Myocyte (in vitro differentiated cells): ENCODE measurements at places on chromosomes 6 and 20.

DNA sequence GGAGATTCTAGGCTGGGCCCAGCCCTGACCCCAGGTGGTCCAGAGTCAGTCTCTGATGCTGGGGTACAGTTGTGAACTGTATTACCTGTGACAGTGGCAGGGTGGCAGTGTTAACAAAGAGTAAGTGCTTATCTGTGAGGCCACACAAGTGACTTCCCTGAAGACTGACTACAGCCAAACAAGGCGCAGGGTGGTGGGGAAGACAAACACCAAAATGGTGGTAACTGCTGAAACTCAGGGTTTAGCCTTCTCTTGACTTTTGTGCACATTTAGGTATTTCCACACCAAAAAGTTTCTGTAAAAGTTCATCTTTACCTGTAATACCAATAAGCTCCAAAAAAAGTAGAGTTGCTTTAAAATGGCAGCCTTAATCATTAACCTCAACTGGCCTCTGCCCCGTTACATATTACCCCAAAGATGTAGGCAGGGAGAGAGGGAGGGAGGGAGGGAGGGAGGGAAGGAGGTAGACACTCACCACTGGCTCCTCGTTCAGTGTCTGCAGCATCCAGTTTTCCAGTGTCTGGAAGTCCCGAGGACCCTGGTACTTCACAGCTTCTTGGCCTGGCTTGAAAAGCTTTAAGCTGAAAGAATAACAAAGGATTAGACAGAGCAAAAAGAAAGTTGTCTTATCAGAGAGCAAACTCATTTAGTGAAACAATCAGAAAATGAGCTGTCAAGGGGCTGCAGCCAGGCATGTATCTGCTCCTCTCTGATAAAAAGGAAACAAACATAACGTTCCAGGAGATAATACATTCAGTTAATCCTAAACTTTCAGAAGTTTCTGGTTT, 11.3 kb downstream of the TXNDC5 start:
- no peak for DNase-seq

- no peak for DNase-seq
Measured at GRCh38 chr6:3412779-3413500, 43.9 kb downstream of the SLC22A23 start.

GRCh38 chr6:26531897-26532296, 6.3 kb upstream of the HMGN4 start:
- DNase-seq, result no peak

GRCh38 chr6:62296541-62296940, 10.5 kb upstream of the KHDRBS2 start:
- no peak for DNase-seq

DNA sequence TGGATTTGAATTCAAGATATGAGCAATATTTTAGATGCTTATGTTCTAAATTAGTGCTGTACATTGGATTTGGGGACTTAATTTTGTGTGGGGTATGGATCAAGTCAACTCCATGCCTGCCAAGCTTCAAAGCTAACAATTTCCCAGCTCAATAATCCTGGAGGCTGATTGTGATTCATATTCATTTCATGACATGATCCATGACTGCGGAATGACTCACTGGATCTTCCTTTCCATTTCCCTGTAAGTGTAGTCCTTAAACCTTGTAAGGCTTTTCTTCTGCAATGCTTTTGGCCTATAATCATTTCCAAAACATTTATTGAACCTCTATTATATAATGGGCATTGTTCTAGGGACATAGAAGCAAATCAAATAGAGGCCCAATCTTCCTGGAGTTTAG, 44.7 kb upstream of the CCN2 start:
- DNase-seq, result peak; percentile 70

GRCh38 chr6:133456944-133457343, 215.8 kb downstream of the EYA4 start:
- no peak for DNase-seq

DNA sequence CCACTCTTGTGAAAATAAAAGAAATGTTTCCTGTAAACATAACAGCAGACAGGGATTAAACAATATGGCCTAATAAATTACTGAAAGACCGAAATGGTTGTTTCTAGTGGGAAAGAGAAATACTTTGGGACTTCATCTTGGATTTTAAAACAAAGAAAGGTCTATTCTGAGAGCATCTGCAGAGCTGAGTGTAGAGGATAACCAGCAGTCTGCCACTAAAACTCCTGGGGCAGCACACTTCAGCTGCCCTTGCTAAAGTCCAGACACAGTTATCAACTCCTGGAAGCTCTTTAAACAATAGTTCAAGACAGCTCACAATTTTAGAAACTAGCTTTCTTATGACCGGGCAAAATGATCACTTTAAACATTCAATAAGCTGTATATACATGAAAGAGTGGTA, 38.6 kb downstream of the AKIRIN2 start:
- peak; percentile 20 for DNase-seq

DNA sequence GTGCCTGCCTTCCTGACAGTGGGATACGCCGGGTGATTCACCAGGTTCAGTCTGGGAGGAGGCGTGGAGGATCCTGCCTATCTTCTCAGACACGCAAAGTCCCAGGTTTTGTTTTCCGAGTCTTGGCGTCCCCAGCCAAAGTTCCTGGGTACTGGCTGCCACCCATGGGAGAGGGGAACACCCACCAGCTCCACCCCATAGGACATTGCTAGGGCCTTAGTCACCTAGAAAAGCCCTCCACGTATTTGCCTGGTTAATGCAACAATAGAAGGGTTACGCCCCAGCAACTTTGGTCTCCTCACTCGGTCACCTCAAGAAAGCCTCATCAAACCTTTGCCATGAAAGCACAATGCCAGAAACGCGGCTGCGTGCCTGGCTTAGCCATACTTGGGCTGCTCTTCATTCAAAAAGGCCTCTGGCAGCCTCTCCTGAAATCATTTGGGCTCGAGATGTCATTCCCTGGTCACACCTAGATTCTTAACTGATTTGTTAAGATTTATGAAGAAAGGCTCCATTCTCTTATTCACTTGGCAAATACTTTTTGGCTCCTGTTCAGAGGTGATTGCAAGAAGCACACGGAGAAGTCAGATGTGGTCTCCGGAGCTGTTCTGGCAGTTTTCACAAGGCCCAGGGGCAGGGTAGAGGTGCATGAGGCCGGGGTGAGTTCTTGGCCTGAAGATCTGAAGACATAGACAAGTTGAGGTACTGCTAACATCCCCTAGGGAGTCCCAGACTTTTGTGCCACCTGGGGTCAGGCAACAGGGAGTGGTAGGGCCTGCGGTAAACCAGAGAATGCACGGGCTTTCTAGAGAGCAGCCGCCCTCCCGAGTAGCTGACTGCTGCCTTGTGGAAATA, 35.5 kb upstream of the ZNF133 start:
- DNase-seq, result no peak

DNA sequence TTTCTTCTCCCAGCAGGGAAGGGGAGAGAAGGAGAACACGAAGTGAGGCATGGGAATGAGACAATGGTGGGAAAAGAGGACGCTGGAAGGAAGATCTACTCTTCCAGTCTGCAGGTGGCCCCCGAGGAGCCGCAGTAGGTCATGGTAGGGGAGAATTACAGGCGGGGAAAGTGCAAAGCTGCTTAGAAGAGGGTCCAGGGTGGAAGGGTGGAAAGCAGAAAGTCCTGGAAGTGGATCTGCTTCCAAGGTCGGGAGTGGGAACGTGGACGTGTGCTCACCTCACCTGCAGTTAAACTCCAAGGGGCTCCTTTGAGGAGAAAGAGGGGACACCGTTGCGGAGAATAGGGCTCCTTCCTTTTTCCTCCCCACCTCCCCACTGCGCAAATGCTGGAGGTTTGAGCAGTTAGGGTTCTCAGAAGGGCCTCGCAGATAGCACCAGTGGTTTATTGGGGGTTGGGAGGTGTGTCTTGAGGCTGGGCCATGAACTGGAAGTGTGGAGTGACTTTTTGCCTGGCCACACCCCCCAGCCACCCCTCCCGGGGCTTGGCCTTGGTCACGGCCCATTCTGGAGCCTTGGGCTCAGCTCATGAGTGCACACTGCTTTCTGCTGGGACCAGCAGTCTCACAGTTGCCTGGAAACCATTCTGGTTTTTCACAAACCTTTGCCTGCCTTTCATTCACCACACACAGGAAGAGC, 100.4 kb upstream of the MLN start:
- no peak for DNase-seq

- DNase-seq, result no peak
Measured at GRCh38 chr6:45949256-45949655, 66.4 kb downstream of the CLIC5 start.

GRCh38 chr6:13194852-13195251, 133.5 kb downstream of the TBC1D7 start:
- peak; percentile 62 for DNase-seq

- no peak for DNase-seq
Measured at GRCh38 chr6:11206576-11206975, 25.9 kb downstream of the NEDD9 start.

- DNase-seq, result no peak
Measured at GRCh38 chr6:108597572-108598304, 37.0 kb downstream of the FOXO3 start.

DNA sequence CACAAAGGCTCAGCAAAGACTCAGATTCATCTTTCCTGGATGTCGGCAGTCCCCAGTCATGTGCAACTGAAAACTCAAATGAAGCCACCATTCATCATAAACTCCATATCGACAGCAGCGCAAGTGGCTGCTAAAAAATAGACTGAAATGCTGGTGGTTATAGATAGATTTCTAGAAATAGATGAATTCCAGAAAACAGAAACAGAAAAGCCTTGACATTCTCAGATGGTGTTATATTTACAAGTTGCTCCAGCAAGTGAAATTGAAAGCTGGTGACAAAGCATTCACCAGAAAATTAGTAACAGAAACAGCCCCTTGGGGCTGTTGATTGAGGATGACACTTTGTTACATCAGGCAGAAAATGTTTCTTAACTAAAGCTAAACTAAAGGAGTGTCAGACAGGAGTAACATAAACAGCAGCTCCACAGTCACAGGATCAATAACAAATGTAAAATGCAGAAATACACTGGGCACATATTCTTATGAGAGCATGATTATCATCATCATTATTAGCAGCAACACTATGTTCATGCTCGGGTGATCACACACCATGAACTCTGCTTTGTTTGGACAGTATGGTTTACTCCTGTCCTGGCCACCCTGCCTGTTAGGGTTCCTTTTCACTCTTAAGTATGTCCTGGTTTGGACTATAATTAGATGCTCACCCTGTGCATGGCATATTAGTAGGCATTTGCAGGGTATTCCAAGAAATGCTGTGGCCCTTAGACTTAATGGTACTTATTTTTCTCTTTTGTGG, 36.4 kb upstream of the SLC35F1 start:
- DNase-seq, result no peak

- no peak for DNase-seq
Measured at GRCh38 chr6:92110403-92110802, 1309.0 kb downstream of the EPHA7 start.

- no peak for DNase-seq
Measured at GRCh38 chr6:46420921-46421638, 70.2 kb downstream of the RCAN2 start.

- peak; percentile 49 for DNase-seq
Measured at GRCh38 chr20:20780127-20780824, 67.8 kb upstream of the RALGAPA2 start.
